Left ventricle myocardium superior (tissue), 1 donor: ENCODE measurements at places on chromosomes 11 and 22.

DNA sequence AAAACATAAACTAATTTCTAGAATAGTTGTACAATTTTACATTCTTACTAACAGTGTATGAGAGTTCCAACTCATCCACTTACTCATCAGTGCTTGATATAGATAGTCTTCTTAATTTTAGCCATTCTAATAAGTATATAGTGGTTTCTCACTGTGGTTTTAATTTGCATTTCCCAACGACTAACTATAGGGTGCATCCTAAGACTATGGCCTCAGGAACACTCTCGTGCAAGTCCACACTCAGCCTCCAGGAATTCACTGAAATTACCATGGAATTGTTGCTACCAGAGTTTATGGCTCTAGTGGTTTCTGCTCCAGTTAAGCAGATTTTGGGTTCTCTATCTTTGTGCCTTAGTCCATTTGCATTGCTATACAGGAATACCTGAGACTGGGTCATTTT, 60.1 kb upstream of the GUCY1A2 start:
- no peak for DNase-seq

DNA sequence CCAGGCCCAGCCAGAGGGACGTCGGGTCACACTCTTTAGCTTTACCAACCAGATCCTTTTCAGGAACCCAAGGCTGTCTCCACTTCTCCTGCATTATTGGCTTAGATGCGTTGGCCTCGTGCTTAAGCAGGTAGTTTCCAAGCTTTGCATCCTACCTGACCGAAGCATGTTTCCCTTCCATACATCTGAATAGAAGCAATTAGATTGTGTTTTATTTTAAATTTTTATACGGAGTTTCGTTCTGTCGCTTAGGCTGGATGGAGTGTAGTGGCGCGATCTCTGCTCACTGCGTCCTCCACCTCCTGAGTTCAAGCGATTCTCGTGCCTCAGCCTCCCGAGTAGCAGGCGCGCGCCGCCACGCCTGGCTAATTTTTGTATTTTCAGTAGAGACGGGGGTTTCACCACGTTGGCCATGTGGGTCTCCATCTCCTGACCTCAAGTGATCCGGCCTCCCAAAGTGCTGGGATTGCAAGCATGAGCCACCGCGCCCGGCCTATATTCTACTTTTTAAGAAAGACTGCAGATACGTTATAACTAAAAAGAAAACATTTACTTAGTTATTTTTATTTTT, 677 bp downstream of the DYNC2H1 start:
- peak; percentile 33 for DNase-seq

DNA sequence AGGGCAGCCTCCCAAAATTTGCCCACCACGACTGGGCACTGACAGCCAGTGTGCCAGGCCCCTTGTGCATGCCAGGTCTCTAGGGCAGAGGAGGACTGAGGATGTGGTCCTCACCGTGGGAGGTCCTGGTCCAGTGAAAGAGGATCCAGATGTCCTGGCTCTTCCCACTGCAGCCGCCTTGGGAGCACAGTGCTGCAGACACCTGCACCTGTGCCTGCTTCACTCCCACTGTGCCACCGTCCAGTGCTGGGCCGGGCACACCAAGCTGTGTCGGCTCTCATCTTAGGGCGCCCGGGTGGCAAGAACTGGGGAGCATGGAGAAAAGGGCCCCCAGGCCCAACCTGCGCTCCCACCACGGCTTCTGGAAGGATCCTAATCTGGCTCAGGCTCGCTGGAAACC, 1147.1 kb downstream of the BRD1 start:
- DNase-seq: no peak

DNA sequence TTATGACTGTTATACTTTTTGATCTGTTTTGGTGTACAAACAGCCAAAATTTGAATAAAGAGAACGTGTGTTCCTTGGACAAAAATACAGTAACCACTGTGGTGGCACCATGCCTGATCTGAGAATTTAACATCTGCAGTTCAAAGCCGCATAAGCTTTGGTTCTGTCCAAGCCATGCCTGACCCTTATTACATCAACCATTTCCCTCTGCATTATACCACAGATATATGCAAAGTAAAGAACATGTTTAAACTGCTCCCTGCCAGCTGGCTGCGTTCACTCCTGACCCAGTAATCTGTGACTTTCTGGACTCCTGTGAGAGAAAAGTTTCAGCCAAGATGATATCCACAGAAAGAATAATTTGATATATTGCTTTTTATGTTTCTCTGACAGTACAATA, 890.5 kb upstream of the ANO3 start:
- no peak for DNase-seq

GRCh38 chr22:42614312-42615091, at the start of gene POLDIP3:
Gene POLDIP3, minus strand, starts transcription at chr22:42614883. Its CDS starts 26 bp downstream, at chr22:42614857.
- peak; percentile 100 for DNase-seq

- no peak for DNase-seq
Measured at GRCh38 chr22:40506762-40507161, 129.8 kb downstream of the MRTFA start.

GRCh38 chr22:37068859-37069258, 17.3 kb downstream of the KCTD17 start:
- no peak for DNase-seq
